Keratinocyte (primary cell): ENCODE measurements at places on chromosomes 7 and 10. TPM values are rescaled to one million over a fixed set of nuclear protein-coding genes. Genes with fewer than 3 reads are reported as not detected.

GRCh38 chr7:28830846-28831245, 127.3 kb downstream of the TRIL start:
- DNase-seq, result no peak

GRCh38 chr7:129698516-129699418, 87.2 kb downstream of the NRF1 start:
- no peak for DNase-seq

DNA sequence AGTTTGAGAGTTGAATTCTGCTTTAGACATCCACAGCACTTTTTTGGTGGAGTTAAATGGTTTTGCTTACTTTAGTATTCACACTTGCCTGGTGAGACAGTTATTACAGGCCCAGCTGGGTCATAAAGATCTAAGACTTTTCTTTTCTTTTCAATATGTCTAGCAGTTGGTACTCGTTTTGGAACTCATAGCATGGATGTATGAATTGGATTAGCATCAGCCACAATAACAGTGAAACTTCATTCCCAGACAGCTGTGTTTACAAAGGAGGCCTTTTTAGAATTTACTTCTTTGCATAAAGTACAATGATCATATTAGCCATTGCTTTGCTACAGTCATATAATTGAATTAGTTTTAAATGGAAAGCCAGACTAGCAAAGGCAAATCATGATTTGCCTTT, 168.4 kb upstream of the DKK1 start:
- no peak for DNase-seq

DNA sequence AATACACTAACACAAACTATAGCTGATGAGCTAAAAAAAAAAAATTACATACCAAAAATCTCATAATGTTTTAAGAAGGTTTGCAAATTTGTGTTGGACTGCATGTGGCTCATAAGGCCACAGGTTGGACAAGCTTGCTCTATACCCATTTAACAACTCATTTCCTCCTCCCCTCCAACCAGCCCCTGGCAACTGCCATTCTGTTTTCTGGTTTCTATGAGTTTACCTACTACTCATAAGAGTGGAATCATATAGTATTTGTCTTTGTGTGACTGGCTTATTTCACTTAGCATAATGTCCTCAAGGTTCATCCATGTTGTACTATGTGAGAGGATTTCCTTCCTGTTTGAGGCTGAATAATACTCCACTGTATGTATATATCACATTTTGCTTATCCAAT, 100.4 kb upstream of the ARHGAP21 start:
- no peak for DNase-seq

DNA sequence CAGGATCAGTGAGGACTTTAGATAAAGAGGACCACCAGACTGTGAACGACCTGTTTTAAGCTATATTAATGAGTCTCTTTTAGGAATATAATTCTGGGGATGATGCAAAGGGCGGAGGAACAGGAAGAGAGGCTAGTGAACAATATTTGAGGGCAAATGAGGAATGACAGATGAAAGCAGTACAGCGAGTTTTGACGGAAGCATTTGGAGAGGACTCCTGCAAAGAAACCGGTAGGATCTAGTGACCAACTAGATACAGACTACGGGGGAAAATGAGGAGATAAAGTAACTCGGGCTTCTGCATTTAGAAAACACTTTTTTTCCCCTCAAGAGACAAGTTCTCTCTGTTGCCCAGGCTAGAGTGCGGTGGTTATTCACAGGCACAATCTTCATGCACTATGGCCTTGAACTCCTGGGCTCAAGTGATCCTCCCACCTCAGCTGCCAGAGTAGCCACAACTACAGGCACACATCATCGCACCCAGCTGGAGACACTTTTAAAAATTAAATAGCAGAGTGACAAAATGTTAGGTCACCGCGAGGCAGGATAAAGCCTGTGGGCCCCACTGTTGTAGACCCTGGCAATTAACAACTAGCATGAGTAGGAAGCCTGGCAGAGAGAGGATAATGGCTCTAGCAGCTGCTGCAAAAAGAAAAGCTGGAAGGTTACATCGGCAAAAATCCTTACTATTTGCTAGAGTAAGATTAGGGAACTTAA, 143.2 kb downstream of the SRPK2 start:
- no peak for DNase-seq

DNA sequence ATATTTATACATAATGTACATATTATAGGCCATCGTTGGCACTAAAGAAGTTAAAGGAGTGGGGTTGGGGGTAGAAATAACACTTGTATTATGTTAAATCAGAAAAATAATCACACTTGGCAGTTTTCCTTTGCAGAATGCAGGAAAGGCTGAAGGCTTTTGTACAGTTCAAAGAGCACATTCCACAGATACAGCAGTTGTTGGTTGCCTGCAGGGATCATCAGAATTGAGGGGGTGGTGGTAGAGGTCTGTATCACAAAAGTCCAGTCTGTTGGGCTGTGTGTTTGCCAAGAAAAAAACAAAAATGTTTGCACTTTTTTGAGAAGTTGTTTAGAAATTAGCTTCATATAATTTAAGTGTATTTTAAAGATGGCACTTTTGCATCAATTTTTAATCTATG, 231.8 kb upstream of the FOXP2 start:
- DNase-seq, result no peak

DNA sequence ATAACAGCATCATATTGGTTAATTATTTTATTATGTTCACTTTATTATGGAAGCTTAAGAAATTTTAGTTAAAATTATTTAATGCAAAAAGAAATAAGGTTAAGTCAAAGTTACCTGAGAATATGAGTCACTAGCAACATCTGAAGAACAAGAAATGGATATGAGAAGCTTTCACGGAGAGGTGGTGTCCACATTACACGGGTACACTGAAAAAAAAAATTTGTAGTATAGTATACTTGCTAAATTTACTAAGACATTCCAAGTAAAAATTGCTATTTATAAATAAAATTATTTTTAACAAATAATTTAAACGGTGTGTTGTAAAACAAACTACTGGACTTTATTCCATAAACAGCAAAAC, 63.9 kb downstream of the DPY19L1 start:
- DNase-seq, result no peak

POLD2 gene
- polyA plus RNA-seq, result 140 to 158 TPM (median 152 TPM) in 3 replicates

ACTR3C gene
- polyA plus RNA-seq, result 1.3 to 2.3 TPM (median 1.7 TPM) in 3 replicates

GRCh38 chr10:70493660-70494234, 15.2 kb downstream of the PALD1 start:
- no peak for DNase-seq

SPDYE1 gene
- polyA plus RNA-seq, result not detected in 3 replicates

DNA sequence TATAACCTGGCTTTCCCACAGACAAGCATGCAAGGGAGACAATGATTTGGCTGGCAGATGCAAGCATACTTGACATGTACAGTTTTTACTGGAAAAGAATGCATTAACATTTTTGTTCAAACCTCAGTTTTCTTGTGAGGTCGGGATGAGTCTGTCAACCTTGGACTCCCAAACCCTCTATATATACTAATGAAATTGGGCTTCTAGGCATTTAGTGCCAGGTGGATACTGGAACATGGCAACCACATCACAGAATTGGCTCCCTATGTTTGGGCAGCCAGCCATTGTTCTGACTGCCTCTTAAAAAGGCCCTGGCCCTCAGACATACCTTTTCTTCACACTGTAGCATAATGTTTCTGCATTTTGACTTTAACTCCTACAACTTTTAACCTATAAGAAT, 39.1 kb downstream of the CDK6 start:
- no peak for DNase-seq

GRCh38 chr7:47852330-47853245, 95.7 kb downstream of the PKD1L1 start:
- DNase-seq, result no peak

- DNase-seq, result no peak
Measured at GRCh38 chr7:156994417-156994816, 16.0 kb downstream of the MNX1 start.

DNA sequence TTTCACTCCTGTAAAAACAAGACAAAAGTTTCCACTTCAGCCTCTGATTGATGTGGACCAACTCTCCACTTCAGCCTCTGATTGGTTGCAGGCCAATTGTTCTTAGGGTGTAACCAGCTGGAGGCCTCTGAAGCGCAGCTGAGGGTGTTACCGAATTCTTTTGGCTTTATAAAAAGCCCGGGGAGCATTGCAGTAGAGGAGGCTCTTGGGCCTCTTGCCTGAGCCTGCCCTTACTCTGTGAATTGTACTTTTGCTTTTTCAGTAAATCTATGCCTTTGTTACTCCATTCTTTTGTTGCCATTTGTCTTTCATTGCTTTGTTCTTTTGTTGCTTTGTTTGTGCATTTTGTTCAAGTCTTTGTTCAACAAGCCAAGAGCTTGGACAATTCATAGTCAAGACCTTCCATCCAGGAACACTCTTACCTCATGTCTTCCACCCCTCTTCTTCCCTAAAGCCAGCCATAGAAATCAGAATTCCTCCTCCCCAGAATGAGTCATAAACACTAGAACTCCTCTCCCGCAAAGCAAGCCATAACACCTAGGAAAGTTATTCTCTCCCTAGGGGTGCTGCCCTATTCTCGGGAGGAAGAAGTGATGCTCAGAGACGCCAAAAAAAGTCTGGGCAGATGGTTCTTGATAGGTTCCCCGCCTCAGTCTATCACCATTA, 53.5 kb upstream of the ARMC3 start:
- DNase-seq, result no peak

GRCh38 chr7:30078280-30078679, 50.1 kb downstream of the PLEKHA8 start:
- no peak for DNase-seq

DNA sequence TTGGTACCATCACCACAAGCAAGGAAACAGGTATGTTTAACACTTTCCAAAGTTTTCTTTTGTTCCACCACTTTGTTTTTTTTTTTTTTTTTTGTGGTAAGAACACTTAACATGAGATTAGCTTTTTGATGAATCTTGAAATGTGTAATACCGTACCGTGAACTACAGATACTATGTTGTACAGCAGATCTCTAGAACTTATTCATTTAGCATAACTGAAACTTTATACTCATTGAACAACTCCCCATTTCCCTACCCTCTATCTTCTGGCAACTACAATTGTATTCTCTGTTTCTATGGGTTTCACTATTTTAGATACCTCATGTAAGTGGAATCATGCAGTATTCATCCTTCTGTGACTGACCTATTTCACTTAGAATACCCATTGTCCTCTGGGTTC, 162.7 kb upstream of the ITGB1 start:
- no peak for DNase-seq

LIPK gene
- polyA plus RNA-seq, result 0.23 to 1.3 TPM (median 0.56 TPM) in 3 replicates
